NCI-H510A (cell line): ENCODE measurements at places on chromosomes 12 and 14.

DNA sequence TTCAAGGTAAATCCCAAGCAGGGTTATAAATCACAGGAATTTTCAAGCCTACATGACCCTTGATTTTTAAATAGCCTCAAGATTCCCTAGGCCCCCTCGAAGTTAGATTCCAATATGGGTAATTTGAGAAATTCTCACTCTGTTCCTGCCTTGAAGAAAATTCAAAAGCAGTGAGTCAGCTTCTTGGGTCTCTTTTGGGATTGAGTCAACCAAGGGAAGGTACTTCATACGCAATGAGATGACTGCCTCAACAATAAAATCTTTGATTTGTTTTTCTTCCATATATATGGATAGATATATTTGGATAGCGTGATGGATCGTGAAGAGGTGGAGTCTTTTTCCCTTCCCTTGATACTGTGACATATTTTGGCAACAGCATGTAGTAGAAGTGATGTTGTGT lies 180.4 kb upstream of the ATP2B1 start:
- no peak for DNase-seq

DNA sequence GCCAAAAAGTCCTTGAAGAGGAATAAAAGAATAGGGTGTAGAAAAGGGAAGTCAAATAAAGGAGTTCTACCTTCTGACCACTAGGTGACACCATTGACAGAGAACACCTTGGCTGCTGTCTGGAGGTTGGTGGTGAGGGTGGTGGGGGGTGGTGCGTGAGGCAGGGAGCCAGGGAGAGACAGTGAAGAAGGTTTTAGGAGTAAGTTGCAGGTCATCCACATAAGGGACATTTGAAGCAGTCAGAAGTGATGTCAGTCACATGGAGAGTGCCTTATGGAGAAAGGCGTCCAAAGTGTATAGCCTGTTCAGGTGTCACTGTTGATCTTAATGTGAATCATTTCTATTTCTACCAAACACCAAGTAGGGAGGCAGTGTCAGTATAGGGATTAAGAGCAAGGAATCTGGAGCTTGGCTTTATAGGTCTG lies 279.3 kb upstream of the DDHD1 start:
- no peak for DNase-seq

DNA sequence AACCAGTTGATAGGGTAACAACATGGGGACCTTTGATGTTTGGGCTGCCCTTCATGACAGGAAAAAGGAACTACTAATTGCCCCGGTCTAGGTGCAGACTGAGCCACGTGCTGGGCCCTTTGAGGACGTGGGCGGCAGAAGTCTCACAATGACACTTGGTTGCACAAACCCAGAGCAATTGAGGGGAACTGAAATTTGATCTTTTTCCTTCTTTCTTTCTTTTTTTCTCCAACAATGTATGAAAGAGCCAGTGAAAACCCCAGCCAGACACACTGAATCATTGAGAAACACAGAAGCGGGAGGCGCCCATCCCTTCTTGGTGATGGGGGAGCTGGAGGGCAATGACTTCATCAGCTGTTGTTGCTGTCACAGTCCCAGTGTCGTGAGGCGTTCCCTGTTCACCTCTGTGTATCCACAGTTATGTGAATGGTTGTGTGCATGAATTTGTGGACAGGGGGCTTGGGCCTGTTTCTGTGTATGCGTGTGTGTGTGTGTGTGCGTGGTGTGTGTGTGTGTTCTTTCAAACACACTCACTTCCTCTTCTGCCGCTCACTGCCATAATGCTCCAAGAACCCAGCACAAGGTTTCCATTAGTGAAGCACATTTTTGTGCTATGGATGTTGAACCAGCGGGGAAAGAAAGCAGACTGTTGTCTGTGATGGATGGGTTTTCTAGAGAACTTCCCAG lies 137.5 kb upstream of the CCND2 start:
- DNase-seq, result no peak

- DNase-seq, result peak; percentile 59
Measured at GRCh38 chr14:60722357-60723115, 1.6 kb downstream of the SIX4 start.

DNA sequence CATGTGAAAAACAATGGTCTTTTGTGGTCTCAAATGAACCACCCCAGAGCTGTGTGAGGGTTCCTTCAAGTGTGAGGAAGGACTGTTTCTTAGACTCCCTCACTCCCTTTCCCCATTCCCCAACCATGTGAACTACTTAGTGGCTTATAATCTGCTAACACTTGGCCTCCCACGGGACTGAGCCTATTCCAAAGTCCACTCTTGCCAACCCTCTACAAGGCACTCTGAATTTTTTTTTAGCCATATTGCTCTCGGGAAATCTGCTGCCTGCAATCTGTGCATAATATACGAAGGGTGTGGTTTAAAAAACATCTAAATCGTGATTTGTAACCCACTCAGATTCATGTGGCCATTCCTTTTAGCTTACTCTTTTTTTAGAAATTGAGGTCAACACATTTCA lies 2.6 kb downstream of the SVOP start:
- DNase-seq, result no peak

GRCh38 chr12:42360747-42361403 lies 34.9 kb downstream of the PPHLN1 start:
- no peak for DNase-seq
